Right atrium auricular region (tissue), 2 donors: ENCODE measurements at places on chromosomes 1 and 21.

GRCh38 chr1:109705411-109705810, 6.6 kb upstream of the GSTM5 start:
- H3K36me3 ChIP-seq = no peaks in the 10 kb centered on the region

- no peaks in the 10 kb centered on the region for H3K27me3 ChIP-seq
- no peaks in the 10 kb centered on the region for H3K4me1 ChIP-seq
- H3K36me3 ChIP-seq = no peaks in the 10 kb centered on the region
- no peak overlapping the region for H3K27ac ChIP-seq
- H3K4me3 ChIP-seq = no peak overlapping the region
- no peak for DNase-seq
Measured at GRCh38 chr1:38062361-38063288, 16.0 kb upstream of the POU3F1 start.

DNA sequence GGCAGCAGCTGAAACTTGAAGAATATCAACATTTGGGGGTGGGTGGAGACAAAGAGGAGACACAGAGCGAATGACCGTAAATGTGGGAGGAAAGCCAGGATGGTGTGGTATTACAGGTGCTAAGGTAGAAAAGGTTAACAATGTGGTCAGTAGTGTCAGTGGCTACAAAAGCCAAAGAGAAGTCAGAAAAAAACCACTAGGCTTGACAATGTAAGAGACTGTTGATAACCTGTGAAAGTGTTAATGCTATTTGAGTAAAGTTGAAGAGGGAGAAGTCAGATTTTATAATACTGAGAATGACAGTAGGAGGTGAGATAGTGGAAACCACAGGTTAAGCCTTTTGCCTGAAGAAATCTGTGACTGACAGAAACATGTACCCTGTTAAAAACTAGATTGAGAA, 120.8 kb downstream of the CLEC20A start:
- no peak for DNase-seq
- H3K27me3 ChIP-seq = no peaks in the 10 kb centered on the region
- H3K4me1 ChIP-seq = no peaks in the 10 kb centered on the region
- no peak overlapping the region for H3K27ac ChIP-seq

GRCh38 chr1:65581119-65581518, 160.7 kb downstream of the LEPR start:
- DNase-seq = no peak
- H3K27ac ChIP-seq = no peak overlapping the region
- no peaks in the 10 kb centered on the region for H3K27me3 ChIP-seq
- no peaks in the 10 kb centered on the region for H3K36me3 ChIP-seq

GRCh38 chr1:200967693-200968468, 55.6 kb downstream of the KIF21B start:
- no peak overlapping the region for H3K4me3 ChIP-seq
- H3K27me3 ChIP-seq = no peaks in the 10 kb centered on the region
- no peaks in the 10 kb centered on the region for H3K4me1 ChIP-seq
- H3K36me3 ChIP-seq = no peaks in the 10 kb centered on the region
- no peak overlapping the region for H3K27ac ChIP-seq

GRCh38 chr1:93324486-93325464, 20.9 kb upstream of the DR1 start:
- no peaks in the 10 kb centered on the region for H3K27me3 ChIP-seq
- no peaks in the 10 kb centered on the region for H3K4me1 ChIP-seq
- no peaks in the 10 kb centered on the region for H3K36me3 ChIP-seq
- no peak overlapping the region for H3K27ac ChIP-seq
- no peak for DNase-seq
- no peak overlapping the region for H3K4me3 ChIP-seq

- H3K27ac ChIP-seq = no peak overlapping the region
- H3K27me3 ChIP-seq = no peaks in the 10 kb centered on the region
- H3K36me3 ChIP-seq = peaks cover 7% of the 10 kb centered on the region
- H3K4me1 ChIP-seq = peaks cover 11% of the 10 kb centered on the region
- DNase-seq = no peak
Measured at GRCh38 chr1:15426492-15427279, 11.6 kb upstream of the CTRC start.

- no peak overlapping the region for H3K4me3 ChIP-seq
- H3K27me3 ChIP-seq = no peaks in the 10 kb centered on the region
- no peak for DNase-seq
- H3K36me3 ChIP-seq = no peaks in the 10 kb centered on the region
Measured at GRCh38 chr1:230622151-230622550, 20.1 kb upstream of the COG2 start.

DNA sequence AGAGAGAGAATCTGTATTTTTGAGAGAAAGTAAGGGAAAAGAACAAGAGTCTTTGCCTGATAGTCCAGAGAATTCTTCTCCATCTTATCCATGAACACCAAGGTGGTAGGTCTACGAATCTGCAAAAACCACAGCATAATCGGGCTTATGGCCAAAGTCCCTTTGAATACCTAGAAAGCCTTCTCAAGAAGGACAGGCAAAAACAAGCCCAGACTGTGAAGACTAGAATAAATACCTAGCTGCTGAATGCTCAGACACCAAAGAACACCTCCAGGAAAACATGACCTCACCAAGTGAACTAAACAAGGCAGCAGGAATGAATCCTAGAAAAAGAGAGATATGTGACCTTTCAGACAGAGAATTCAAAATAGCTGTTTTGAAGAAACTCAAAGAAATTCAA, 79.2 kb downstream of the HFM1 start:
- no peaks in the 10 kb centered on the region for H3K36me3 ChIP-seq
- no peaks in the 10 kb centered on the region for H3K27me3 ChIP-seq
- no peak overlapping the region for H3K27ac ChIP-seq

DNA sequence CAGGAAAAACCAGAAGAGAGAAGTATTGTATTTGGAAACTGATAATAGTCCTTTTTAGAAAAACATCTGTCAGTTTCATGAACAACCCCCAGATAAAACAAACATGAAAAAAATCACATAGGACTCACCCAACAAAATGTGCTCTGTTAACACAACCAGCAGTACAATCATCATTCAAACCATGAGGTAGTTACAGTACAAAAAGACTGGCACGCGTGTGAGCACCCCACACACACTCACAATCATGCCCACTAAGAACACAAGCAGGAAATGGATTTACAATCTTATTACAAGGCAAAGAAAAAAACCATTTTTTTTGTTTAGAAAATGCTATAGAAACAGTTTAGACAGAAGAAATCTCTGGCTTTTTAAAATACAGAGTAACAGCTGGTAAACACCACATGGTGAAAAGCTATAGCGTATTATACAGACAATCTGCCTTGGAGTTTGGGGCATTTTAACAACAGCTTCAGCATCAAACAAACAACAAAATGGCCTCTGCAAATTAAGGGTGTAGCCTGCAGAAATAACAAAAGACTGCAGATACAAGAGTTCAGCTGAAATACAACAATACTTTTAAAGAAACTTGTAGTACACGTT, 180.0 kb downstream of the CDC7 start:
- H3K4me3 ChIP-seq = no peak overlapping the region
- H3K4me1 ChIP-seq = peaks cover 17% of the 10 kb centered on the region
- H3K27ac ChIP-seq = no peak overlapping the region
- H3K27me3 ChIP-seq = no peaks in the 10 kb centered on the region
- DNase-seq = no peak

DNA sequence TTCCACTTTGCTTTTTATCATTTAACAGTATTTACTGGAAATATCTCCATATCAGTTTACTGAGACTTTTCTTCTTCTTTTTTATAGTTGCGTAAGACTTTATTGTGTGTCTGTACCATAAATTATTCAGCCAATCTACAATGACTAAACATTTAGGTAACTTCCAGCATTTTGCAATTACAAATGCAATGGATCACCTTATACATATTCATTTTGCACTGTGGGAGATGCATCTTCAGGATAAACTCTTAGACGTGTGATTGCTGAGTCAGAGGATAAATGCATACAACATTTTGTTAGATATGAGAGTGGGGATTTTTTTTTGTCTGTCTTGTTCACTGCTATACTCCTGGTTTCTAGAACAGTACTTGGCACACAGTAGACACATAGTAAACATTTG, 95.7 kb upstream of the GCLM start:
- H3K27me3 ChIP-seq = no peaks in the 10 kb centered on the region
- no peaks in the 10 kb centered on the region for H3K36me3 ChIP-seq
- H3K27ac ChIP-seq = no peak overlapping the region
- no peaks in the 10 kb centered on the region for H3K4me1 ChIP-seq

GRCh38 chr1:84617349-84617748, 43.1 kb upstream of the CTBS start:
- H3K4me3 ChIP-seq = no peak overlapping the region
- no peaks in the 10 kb centered on the region for H3K36me3 ChIP-seq
- no peak overlapping the region for H3K27ac ChIP-seq
- H3K4me1 ChIP-seq = no peaks in the 10 kb centered on the region
- H3K27me3 ChIP-seq = no peaks in the 10 kb centered on the region

DNA sequence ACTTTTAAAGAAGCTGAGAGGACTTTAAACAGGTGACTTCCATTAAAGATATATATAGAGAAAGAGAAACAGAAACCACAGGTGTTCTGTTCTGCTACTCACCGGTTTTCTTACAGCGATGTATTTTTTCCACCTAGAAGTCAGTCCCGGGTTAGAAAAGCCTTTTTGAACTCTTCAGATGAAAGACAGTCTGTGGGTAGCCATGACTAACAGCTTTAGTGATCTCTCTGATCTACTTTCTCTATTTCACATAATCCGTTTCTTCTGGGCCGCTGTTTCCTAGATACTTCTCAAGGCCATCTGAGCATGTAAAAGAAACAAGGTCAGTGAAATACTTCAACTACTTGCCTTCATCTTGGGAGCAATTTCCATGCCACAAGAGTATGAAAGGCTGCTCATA, 25.1 kb downstream of the WDR64 start:
- H3K27me3 ChIP-seq = no peaks in the 10 kb centered on the region
- no peaks in the 10 kb centered on the region for H3K4me1 ChIP-seq
- H3K36me3 ChIP-seq = no peaks in the 10 kb centered on the region
- no peak overlapping the region for H3K27ac ChIP-seq
- no peak for DNase-seq

GRCh38 chr1:88867743-88868521, 23.4 kb downstream of the GTF2B start:
- no peaks in the 10 kb centered on the region for H3K4me1 ChIP-seq
- DNase-seq = no peak
- no peak overlapping the region for H3K4me3 ChIP-seq
- no peak overlapping the region for H3K27ac ChIP-seq
- H3K27me3 ChIP-seq = no peaks in the 10 kb centered on the region

DNA sequence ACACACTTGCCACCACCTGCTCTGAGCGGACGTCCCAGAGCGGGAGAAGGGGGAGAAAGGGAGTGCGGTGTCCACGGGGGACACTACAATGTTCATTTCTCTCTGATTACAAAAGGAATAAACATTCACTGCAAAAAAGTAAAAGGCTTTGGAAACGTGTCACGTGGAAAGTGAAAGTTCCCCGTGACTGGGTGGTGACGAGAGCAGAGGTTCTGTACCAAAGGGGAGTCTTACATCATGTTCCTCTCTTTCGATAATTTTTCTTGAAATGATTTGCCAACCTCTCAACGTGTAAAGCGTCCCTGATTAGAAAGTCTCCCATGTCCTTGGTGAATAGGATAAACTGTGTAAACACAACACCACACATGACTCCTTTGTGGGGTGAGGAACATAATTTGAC, 22.0 kb upstream of the PRDM15 start:
- H3K4me1 ChIP-seq = no peaks in the 10 kb centered on the region
- DNase-seq = no peak
- peaks cover 14% of the 10 kb centered on the region for H3K36me3 ChIP-seq
- H3K4me3 ChIP-seq = no peak overlapping the region
- no peaks in the 10 kb centered on the region for H3K27me3 ChIP-seq
- H3K27ac ChIP-seq = no peak overlapping the region

DNA sequence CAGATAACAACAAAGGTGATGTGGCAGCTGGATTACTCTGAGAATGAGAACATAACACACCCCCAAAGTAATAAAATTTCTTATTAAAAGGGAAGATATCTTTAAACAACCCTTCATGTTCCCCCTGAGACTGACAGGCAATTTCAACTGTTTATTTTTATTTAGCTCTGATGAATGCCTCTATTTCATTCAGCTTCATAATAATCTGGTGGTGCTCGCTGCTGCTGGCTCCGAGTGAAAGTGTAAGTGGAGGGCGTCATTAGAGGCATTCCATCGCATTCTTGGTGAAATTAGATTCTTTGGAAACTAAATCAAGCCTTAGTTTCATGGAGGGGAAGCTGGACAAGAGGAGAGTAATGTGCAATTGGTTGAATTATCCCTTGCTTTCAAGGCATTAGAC, 128.9 kb downstream of the GRIK1 start:
- no peak overlapping the region for H3K27ac ChIP-seq
- no peaks in the 10 kb centered on the region for H3K27me3 ChIP-seq
- H3K36me3 ChIP-seq = no peaks in the 10 kb centered on the region
- no peak overlapping the region for H3K4me3 ChIP-seq
- H3K4me1 ChIP-seq = no peaks in the 10 kb centered on the region
- no peak for DNase-seq
